CD4-positive, alpha-beta T cell treated with Interferon alpha-2 for 1 hour (primary cell): ENCODE measurements at places on chromosomes 3 and 15.

DNA sequence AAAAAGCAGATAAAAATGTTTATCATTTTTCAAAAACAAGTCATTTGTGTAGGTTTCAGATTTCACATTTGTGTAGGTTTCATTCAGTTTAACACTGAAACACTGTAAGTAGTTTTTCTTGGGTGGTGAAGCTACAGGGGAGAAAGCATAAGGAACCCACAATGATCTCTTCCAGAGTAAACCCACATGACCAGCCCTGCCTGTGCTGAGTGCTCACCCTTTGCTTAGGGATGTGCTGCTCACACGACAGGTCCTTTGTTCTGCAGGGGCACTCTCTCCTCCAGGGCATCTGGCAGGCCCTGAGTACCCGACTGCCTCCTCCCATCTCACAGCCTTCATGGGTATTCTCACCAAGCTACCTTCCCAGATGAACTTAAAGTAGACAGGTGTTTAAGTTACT is 28.9 kb downstream of the ZXDC start:
- no peak for DNase-seq

GRCh38 chr15:74897300-74897701 is 7.5 kb downstream of the MPI start:
- no peak for DNase-seq

- no peak for DNase-seq
Measured at GRCh38 chr3:59046839-59047238, 3.0 kb downstream of the CFAP20DC start.

GRCh38 chr15:57827971-57828370 is 121.5 kb downstream of the POLR2M start:
- no peak for DNase-seq

DNA sequence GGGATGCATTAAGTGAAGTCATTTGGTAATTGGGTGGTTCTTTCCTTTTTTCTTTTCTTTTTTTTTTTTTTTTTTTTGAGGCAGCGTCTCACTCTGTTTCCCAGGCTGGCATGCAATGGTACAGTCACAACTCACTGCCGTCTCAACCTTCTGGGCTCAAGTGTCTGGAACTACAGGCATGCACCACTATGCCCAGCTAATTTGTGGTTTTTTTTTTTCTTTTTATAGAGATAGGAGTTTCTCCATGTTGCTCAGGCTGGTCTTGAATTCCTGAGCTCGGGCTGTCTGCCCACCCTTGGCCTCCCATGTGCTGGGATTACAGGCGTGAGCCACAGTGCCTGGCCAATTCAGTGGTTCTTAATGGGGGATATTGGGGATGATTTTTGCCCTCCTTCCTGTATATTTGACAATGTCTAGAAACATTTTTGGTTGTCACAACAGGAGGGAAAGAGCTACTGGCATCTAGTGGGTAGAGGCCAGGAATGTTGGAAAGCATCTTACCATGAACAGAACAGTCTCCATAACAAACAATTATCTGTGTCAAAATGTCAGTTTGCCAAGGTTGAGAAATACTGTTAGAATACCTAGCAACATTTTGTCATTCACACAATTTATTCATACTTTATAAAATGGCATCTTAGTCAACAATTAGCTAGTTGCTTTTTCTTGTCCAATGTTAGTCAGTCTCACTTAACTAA is 79.4 kb upstream of the CNTN3 start:
- DNase-seq, result no peak

- DNase-seq, result no peak
Measured at GRCh38 chr3:104787306-104787705, 579.4 kb upstream of the ALCAM start.

- DNase-seq, result no peak
Measured at GRCh38 chr3:155979746-155980145, 109.3 kb downstream of the GMPS start.
